ENCODE measurements at places on chromosomes 13 and 19.
A peak's percentile ranks its signal among the peaks of the same experiment; 100 is the strongest.

DNA sequence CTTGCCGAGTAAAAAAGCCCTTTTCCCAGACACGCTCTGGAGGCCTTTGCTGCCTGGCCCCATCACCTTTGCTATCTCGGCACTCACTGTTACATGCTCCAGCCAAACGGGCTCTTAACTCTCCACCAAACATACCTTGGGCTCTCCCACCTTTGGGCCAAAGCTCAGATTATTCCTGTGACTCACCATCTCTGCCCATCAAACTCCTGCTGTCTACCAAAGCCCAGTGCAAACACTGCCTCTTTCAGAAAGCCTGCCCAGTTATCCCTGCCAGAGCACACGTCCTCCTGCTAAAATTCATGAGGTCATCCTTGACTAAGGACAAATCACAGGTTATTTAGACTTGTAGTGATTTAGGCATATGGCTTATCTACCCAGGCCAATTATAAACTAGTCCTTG lies 48.1 kb upstream of the SERPINE3 start:
- no peak for DNase-seq

- peak; percentile 92 for DNase-seq
These were observed 5.6 kb downstream of the BCL3 start for GRCh38 chr19:44753932-44754749.

GRCh38 chr13:99356262-99357091 lies 49.3 kb upstream of the GPR183 start:
- no peak for DNase-seq

GRCh38 chr19:4758659-4759058 lies 32.9 kb upstream of the FEM1A start:
- DNase-seq, result no peak

DNA sequence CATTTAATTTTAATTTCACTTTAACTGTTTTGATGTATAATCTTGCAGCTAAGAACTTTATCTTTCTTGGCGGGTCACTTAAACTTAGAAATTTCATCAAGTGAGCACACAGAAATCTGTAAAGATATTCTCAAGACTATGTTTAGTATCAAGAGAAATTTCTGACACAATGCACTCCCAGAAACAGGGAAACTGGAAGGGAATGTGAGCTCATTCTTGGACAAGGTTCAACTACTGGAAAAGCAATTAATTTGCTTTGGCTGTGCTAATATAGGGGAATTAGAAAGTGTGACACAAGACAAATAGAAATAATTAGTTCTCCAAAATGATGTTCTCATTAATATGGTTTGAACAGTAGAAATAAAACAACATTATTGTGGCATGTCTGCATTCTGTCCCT lies 402.3 kb downstream of the DACH1 start:
- no peak for DNase-seq

- no peak for DNase-seq
These were observed 422.9 kb downstream of the PCDH9 start for GRCh38 chr13:66807251-66807650.

DNA sequence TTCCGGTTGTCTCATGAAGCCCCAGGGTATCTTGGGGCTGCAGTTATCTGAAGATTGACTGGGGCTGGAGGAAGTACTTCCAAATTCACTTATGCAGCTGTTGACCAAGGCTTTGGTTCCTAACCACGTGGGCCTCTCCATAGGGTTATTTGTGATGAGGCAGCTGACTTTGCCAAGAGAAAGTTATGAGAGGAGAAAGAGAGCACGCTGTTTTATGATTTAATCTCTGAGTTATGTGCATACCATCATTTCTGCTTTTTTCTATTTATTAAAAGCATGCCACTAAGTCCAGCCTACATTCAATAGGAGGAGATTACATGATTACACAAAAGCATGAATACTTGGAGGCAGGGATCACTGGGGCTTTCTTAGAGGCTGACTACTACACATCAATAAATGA lies 215.5 kb downstream of the NHLRC3 start:
- peak; percentile 4 for DNase-seq

DNA sequence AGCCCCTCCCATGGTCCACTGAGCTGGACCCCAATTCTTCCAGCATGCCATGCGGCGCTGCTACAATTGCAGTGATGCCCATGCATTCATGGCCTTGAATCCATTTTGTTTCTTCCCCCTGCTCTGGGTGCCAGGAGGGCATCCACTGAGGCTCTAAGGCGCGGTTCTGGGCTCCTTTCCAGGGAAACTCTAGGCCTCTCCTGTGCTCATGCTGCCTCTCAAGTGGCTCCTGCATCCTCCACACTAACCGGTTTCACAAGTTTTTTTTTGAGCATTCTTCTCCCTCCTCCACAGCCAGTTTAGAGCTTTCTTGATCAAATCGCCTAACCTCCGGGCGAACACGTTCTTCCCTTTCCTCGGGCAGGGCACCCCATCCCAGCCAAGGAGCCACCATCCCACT lies 69.1 kb upstream of the FLT1 start:
- DNase-seq, result no peak

DNA sequence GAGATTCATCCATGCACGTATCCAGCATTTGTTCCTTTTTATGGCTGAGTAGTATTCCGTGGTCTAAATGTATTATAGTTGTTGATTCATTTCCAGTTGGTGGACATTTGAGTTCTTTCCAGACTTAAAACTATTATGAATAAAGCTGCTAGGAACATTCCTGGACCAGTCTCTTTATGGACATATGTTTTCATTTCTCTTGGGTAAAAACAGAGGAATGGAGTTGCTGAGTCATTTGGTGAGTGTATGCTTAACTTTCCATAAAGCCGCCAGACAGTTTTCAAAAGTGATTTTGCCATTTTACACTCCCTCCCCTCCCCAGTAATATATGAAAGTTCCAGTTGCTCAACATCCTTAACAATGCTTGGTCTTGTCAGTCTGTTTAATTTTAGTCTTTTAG lies 116.4 kb downstream of the TSHZ3 start:
- peak; percentile 72 for DNase-seq

DNA sequence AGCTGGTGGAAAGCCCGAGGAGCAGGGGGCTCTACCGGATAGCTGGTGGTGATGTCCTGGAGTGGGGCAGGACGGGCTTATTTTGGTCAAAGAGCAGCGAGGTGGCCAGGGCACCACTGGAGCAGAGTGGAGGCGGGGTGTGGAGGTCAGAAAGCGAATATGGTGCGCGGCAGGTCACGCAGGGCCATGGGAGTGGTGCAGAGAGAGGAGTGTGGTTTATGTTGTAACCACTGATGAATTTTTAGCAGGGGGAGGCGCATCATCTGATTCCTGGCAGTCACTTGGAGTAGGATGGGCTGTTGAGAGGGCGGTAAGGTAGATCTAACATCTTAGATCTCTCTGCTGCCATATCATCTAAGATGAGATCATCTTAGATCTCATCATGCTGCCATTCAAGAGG lies 1.4 kb upstream of the ZNF414 start:
- DNase-seq, result no peak

DNA sequence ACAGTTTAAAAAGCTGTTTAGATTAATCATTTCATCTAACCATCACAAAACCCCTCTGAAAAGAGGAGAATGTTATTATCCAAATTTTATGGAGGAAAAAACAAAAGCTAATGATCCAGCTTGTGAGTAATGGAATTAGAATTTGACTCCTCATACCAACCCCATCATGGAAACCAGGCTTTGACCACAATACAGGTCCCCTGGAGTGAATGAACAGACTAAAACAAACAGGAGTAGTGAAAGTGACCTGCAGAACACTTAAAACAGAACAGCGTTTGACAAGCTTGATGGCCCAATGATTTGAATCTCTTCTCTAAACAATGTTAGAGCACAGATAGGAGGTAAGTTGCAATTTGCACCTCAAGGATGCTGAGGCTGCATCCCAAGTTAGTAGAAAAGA lies 230.0 kb downstream of the DCT start:
- DNase-seq, result peak; percentile 65

- DNase-seq, result no peak
These were observed 233.5 kb downstream of the ITGBL1 start for GRCh38 chr13:101686003-101686402.

GRCh38 chr19:46537136-46538097 lies 41.8 kb upstream of the PNMA8B start:
- DNase-seq, result peak; percentile 77

GRCh38 chr19:46984077-46985010 lies 35.3 kb upstream of the NPAS1 start:
- DNase-seq, result no peak

- no peak for DNase-seq
These were observed 126.8 kb downstream of the LMO7 start for GRCh38 chr13:75762955-75763354.

GRCh38 chr19:5246554-5247155 lies 94.0 kb downstream of the PTPRS start:
- DNase-seq, result no peak

DNA sequence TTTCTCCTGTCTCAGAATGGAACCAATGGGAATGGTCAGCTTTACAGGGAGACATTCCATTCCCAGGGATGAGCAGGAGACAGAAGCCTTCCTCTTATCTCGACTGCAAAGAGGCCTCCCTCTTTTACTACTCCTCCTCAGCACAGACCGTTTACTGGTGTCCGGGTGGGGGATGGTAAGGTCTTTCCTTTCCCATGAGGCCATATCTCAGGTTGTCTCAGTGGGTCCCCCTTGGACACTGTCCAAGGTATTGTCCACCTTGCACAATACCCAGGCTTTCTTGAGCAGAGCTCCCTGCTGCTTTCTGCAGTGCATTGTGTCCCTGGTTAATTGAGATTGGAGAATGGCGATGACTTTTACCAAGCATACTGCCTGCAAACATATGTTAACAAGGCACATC lies 7.5 kb upstream of the ZNF808 start:
- no peak for DNase-seq

GRCh38 chr19:41552558-41552957 lies 23.4 kb upstream of the CEACAM21 start:
- no peak for DNase-seq

DNA sequence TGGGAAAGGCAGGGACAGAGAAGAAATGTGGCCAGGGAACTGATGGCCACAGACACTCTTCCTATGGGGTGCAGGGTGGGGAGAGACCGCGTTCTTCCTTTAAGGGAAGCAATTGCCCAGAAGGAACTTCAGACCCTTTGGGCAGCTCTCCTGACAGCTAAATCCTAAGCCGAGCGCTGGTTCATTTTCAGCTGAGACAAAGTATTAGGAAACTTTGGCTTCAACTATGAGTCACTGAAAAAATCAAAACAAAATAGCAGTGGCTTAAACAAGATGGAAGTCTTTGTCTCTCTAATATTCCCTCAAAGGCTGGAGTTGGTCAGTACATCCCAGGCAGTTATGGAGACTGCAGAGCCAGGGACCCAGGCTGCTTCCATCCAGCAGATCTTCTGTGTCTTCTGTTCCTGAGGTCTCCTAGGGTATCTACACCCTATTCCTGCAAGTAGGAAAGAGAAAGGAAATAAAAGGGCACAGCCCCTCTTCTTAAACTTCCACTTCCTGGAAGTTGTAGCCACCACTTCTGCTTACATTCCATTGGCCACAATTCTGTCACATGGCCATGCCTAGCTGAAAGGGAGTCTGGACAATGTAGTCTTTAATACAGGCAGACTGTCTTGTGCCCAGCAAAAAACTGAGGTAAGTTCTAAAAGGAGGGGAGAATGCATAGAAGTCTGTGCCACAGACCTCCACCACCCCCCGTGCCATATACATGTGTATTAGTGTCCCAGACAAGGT lies 163.5 kb downstream of the KATNAL1 start:
- DNase-seq, result peak; percentile 68

DNA sequence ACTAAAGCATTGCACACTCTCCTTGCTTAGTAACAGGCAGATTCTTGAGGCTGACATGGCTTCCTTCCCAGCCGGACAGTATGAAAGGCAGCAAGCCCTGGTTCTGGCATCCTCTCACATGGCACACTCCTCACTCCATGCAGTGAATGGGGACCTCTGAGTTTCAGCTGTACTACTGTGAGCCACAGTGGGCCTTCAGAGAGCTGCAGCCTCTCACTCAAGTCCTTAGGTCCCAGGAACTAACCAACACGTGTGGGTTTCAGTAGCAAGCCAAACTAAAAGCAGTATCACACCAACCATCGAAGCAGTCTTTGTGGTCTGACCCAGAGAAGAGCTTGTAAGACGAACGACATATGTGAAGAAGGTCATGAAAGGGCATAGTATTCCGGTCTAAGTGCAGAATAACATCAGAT lies 128.2 kb downstream of the TBC1D4 start:
- DNase-seq, result peak; percentile 29

- DNase-seq, result peak; percentile 42
These were observed 429.2 kb upstream of the HTR2A start for GRCh38 chr13:47326061-47326460.

- no peak for DNase-seq
These were observed 69.9 kb downstream of the GPC5 start for GRCh38 chr13:91468301-91468700.

DNA sequence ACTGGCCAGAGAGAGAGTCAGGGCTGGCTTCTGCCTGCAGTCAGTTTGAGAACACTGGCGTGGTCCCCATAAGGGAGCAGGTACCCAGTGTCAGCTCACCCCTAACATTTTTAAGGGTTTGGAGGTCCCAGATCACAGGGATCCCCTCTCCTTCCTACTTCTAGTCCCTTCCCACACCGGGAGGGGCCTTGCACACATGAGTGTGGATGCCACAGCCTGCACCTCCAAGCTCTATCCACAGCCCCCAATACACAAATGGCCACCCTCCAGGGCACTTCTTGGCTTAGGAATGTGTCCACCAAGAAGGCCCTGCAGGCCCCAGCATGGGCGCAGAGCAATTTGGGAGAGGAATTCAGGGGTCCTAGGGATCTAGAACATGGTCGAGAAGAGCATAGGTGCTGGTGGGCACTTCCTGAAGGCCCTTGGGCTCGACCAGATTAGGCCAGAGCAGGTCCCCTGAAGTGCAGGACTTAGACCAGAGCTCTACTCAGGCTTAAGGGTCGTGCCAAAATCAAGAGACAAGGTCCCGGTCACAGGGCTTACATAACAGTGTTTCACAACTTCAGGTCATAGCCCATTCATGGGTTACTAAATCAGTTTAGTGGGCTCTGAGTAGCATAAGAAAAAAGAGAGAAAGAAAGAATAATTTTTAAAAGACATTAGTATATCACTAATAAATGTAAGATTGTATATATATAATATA lies 16.0 kb downstream of the FXYD5 start:
- no peak for DNase-seq

- DNase-seq, result no peak
These were observed 16.5 kb downstream of the SLC5A5 start for GRCh38 chr19:17888260-17888659.

DNA sequence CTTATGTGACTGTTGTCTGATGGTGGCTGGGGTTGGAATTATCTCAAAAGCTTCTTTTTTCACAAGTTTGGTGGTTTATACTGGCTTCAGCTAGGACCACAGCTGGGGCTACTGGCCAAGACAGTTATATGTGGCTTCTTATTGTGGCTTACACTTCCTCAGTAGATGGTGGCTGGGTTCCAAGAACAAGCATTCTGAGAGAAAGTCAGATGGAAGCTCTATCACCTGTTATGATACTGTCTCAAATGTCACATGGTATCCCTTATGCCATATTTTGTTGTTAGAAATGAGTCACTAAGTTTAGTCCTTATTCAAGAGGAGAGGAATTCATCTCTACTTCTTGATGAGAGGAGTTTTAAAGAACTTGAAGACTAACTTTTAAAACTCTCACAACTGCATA lies 41.6 kb downstream of the NDFIP2 start:
- peak; percentile 7 for DNase-seq

- DNase-seq, result no peak
These were observed 67.3 kb downstream of the ATP11A start for GRCh38 chr13:112756967-112757758.
